Progenitor cell of endocrine pancreas (in vitro differentiated cells): ENCODE measurements at places on chromosomes 7 and 10. TPM values are rescaled to one million over a fixed set of nuclear protein-coding genes. Genes with fewer than 3 reads are reported as not detected.

SORCS1 gene
- total RNA-seq, result 13.6 and 14.1 TPM in 2 replicates

DNA sequence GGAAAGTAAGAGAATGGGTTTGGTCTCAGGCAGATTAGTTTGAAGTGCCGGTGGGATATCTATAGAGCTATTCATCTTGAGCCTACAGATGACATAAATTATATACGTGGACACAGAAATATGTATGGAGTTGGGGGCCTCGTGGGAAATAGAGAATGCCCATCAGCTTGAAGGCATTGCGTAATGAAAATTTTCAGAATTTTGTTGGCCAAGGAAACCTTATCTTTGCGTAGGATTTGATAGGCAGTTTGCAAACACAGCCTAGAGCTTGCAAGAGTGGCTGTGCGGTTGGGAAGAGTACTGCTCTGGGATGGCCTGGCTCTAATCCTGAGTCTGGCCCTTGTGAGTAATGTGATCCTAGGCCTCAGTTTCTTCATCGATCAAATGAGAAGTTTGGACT, 32.3 kb downstream of the MCM10 start:
- DNase-seq, result no peak

CLDN15 gene
- total RNA-seq, result 21.2 and 22.8 TPM in 2 replicates

GRCh38 chr7:47503281-47503680, 78.6 kb downstream of the TNS3 start:
- DNase-seq, result no peak

DNA sequence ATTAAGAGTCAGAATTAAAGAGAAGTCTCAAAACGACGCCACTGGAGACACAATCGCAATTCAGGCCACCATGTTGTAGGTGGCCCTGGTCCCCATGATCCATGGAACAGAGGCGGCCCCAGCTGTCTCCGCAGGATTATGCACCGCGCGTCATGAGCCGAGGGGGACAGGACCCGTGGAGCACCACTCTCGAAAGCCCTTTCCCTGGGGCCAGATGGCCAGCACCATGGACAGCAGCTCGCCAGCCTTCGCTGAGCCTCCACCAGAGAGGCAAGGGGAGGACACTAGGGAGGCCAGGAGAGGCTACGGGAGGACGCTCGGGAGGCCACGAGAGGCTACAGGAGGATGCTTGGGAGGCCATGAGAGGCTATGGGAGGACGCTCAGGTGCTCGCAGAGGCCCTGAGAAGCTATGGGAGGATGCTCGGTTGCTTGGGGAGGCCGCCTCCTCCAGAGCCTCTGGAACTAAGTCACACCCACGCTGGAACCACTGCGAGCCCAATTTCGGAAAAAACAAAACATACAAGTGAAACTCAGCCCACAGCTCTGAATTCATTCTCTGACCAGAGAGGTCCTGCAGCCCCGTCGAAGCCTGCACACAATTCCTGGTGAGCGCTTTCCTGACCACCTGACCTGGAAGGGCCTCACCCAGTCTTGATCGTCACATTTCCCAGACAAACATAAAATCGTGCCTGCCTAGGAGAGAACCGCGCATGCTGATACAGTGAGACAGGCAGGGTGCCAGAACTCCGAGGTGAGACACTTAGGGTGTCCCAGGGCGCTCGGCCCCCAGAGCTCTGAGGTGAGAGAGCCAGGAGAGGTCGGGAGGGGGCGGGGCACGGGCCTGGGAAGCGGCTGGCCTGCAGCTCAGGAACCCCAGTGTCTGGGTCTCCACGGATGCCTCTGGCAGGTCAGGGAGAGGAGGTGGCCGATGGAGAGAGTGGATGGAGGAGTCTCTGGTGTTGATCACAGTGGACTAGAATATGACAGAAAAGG, 224.4 kb downstream of the PTPRN2 start:
- peak; percentile 62 for DNase-seq
